Hematopoietic multipotent progenitor cell treated with erythropoietin and hydrocortisone succinate and interleukin-3 and kit ligand, for 4 days (in vitro differentiated cells): ENCODE measurements at places on chromosomes 13 and 19.
A peak's percentile ranks its signal among the peaks of the same experiment; 100 is the strongest.

DNA sequence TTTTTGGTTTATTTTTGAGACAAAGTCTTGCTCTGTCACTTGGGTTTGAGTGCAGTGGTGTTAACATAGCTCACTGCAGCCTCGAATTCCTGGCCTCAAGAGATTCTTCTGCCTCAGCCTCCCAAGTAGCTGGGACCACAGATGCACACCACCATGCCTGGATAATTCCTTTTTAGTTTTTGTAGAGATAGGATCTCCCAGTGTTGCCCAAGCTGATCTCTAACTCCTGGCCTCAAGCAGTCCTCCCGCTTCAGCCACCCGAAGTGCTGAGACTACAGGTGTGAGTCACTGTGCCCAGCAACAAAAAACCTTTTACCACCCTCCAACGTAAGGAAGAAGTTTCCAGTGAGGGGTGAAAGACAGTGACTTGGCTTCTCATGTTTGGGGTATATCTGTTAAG is 81.1 kb upstream of the TSHZ3 start:
- DNase-seq: no peak

- no peak for DNase-seq
Measured at GRCh38 chr13:65943024-65943423, 1287.1 kb downstream of the PCDH9 start.

GRCh38 chr13:107373551-107373950 is 805.6 kb upstream of the ARGLU1 start:
- DNase-seq: peak; percentile 28

- no peak for DNase-seq
Measured at GRCh38 chr19:7356899-7357627, 8.3 kb downstream of the ARHGEF18 start.

DNA sequence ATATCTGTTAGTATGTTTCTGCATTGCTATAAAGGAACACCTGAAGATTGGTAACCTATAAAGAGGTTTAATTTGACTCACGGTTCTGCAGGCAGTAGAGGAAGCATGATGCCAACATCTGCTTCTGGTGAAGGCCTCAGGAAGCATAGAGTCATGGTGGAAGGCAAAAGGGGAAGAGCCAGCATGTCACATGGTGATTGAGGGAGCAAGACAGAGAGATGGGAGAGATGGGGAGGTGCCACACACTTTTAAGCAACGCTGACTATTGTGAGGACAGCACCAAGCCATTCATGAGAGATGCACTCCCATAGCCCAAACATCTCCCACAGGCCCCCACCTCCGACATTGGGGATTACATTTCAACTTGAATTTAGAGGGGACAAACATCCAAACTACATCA is 32.8 kb downstream of the COG6 start:
- peak; percentile 38 for DNase-seq

DNA sequence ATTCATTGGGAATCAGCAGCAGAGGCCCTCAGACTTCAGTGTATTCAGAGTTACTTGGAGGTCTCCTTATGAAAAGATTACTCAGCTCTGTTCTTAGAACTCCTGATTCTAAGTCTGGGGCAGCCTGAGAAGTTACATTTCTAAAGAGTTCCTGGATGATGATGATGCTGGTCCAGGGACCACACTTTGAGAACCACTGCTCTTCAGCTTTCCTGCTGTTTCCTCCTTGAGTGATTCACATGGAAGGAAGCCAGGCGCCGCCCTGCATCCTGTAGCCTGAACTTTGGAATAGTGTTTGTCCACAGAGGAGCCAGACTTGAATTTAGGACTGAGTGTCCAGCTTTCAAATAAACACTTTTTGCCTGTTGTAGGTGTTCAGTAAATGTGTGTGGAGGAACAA is 2.9 kb downstream of the CEBPG start:
- DNase-seq: no peak

DNA sequence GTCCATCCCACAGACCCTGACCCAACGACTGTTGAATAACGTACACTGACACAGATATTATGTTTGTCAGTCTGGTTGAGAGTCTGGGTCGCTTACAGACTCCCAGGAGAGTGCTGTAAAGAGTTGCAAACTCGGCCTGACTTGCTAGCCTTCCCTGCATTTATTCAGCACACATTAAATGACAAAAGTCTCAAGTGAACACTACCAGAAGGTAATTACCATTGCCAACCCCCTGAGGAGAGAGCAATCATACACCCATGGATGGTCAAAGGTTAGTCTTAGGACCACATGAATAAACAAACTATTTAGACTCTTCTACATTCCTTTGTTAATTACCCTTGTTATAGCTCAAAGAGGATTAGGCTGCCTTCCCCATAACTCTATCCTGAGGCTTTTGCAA is 1048.6 kb downstream of the PCDH17 start:
- DNase-seq: no peak

DNA sequence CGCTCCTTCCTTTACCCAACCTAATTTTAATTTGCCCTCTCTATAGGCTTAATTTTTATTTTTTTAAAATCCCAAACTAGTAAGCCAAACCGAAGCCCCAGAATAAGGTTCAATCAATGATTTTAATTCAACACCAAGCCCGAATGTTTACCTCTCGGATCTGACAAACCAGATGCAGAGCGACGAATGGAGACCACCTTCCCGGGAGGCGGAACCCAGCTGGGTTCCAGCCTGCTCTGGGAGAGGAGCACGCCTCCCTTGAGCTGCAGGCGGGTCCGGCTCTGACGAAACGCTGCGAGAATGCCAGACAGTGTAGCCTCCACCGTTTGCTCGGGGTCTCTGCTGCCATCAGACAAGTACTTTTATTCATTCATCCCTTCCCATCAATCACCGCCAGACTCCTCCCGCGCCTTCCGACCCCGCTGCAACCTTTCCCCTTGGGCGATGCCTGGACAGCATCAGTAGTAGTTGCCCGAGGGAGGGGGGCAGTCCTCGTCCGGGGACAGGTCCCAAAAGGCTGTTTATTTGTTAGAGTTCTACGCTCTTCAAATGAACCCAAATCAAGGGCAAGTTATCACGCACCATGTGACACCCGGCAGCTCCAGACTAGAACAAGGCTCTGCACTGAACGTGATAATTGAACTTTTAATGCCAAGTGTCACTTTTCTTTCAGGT is 752 bp upstream of the EDNRB start:
- peak; percentile 43 for DNase-seq

- DNase-seq: no peak
Measured at GRCh38 chr19:31378404-31378803, 29.2 kb upstream of the TSHZ3 start.

- no peak for DNase-seq
Measured at GRCh38 chr19:8306235-8307054, 1.7 kb downstream of the CD320 start.

GRCh38 chr13:111006506-111007031 is 91.7 kb upstream of the ANKRD10 start:
- no peak for DNase-seq

- DNase-seq: peak; percentile 81
Measured at GRCh38 chr19:3210347-3211017, 14.0 kb upstream of the CELF5 start.

DNA sequence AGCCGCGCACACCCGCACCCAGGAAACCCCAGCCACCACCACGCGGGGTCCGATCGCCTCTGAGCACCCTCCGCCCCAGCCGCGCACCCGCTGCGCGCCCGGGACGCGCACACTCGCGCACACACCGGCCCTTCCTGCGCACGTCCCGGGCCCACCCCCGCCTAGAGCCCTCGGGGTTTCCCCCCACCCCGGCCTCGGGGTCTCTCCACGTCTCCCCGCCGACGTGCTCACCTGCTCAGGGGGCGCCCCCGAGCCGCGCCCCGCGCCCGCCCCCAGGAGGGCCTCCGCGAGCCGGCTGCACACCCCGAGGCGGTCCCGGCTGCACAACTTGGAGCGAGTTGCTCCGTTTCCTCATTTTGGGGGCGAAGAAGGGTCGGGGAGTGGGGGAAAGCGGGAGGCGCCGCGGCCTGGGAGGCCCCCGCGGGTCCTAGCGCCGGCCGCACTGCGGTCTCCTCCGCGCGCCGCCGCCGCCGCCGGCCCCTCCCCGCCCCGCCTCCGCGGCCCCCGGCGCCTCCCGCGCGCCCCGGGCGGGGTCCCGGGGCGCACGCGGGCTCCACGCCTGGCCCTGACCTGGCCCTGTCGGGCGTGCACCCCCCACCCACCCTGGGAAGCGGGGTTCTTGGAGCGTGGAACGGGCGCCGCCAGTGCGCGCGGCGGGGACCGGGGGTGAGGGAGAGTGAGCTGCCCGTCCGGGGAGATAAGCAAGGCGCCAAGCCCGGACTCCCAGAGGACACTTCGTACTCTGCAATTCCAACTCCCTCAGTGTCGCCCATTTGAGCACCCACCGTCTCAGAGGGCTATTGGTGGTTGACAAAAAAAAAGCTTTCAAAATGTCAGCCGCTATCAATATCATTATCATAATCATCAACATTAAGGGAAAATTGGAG is at the start of gene MATK:
MATK (minus strand) TSS at position 444 of the 887 bp plus-strand sequence. CDS start 1,246 bp downstream, outside the sequence.
- DNase-seq: peak; percentile 86

DNA sequence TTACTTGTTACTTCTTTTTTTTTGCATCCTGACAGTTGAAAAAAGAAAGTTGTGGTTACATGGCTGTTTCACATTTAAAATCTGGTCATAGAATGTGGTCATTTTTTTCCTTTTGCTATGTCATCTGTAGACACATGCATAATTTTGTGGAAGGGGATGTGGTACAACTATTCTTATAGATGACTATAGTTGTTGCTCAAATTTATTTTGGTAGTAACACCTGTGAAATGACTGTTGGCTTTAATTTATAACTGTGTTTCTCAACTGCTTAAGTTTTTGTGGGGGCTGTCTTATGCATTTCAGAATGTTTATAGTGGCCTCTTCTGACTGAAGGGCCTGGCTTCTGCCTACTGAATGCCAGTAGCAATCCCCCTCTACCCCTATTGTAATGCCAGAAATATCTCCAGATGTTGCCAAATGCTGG is 130.5 kb downstream of the PAN3 start:
- DNase-seq: peak; percentile 89

GRCh38 chr19:7674010-7675005 is 2.6 kb upstream of the MCEMP1 start:
- peak; percentile 92 for DNase-seq

- DNase-seq: no peak
Measured at GRCh38 chr13:113941571-113942191, 32.2 kb downstream of the C13orf46 start.

GRCh38 chr13:70171151-70171550 is 62.9 kb upstream of the KLHL1 start:
- no peak for DNase-seq

DNA sequence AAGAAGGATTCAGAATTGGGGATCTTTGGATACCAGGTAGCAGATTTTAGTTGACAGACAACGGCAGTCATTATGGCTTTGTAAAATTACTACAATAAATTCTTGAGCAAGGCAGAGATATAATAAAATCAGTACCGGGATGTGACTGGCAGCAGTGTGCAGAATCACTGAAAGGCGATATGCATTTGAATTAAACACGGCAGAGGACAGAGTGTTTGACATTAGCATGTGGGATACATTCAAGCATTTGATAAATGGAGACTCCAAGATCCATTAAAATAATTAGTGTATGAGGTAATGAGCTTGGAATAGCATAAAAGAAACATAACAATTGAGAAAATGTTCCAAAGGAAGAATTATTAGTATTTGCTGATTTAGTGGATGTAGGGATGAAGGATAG is 36.8 kb downstream of the LCP1 start:
- no peak for DNase-seq

DNA sequence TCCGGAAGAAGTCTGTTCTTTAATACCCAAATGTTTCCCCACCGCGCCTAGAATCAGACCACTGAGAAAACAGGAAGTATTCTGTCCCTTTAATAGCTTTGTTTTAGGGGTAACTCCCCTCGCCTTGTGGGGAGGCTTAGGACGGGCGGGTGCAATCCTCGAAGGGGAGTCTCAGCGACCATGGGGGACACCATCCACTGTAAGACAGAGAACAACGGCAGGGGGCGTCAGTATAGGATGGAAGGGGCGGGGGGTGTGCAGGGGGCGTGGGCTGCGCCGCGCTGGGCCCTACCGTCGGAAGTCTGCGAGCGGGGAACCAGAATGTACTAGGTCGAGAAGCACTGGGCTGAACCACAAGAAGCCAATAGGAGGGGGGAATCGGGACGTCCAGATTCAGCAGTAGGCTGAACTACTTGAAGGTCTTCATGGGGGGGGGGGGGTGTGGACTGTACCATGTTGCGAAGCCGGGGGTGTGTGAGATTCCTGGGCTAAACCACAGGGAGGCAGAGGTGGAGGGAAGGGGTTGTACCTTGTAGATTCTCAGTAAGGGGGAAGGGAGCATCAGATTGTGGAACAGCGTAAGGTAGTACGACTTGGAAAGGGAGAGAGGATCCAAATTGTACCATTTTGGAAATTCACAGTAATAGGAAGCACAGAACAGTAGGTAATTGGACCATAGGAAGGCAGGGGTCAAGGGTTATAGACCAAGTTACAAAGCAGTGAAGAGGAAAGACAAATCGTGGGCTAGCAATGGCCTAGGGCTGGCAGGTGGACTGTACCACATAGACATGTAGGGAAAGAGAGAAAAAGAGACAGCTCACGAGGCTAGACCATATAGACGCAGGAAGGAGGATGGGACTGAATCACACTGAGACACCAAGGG is 1.0 kb upstream of the DBP start:
- DNase-seq: peak; percentile 96

GRCh38 chr19:9039728-9040127 is 29.5 kb upstream of the MUC16 start:
- no peak for DNase-seq

DNA sequence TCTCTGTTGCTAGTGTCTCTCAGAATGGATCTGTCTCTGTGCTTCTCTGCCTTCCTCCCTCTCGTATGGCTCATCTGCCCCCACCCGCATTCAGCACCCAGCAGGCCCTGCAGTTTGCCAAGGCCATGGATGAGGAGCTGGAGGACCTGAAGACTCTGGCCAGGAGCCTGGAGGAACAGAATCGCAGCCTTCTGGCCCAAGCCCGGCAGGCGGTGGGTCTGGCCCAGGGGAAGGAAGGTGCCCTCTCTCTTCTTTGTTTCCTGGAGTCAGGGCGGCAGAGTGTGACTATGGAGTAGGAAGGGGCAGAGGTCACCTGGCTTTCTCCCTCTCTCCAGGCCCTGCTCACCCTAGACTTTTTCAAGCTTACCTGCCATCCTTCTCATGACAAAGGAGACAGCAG is 10.9 kb downstream of the KASH5 start:
- DNase-seq: no peak

GRCh38 chr13:48595431-48596429 is 58.0 kb upstream of the CYSLTR2 start:
- peak; percentile 92 for DNase-seq

GRCh38 chr19:15269806-15270205 is 37.6 kb upstream of the EPHX3 start:
- no peak for DNase-seq

DNA sequence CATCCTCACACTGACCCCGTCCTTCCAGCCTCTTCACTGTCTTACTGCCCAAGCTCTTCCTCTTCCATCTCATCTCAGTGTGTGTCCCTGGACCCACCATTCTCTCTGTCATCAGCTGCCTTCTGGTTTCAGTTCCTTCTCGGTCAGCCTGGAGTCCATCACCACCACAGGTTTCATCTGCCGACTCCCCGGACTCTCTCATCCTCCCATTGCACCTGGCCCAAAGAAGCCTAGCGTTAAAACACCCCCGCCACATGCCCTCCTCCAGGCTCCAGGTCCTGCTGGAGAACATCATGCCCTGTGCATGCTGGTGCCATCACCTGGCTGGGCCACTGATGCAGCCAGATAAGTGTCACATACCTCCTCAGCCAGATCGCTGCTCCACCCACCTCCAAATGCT is 122.1 kb upstream of the GPR12 start:
- DNase-seq: no peak

- no peak for DNase-seq
Measured at GRCh38 chr13:97499181-97499580, 65.2 kb downstream of the RAP2A start.
